Smooth muscle cell of bladder (primary cell): ENCODE measurements at places on chromosomes 12 and 14. TPM values are rescaled to one million over a fixed set of nuclear protein-coding genes. Genes with fewer than 3 reads are reported as not detected.

Gene GRIP1
- under 0.01 and 0.65 TPM in 2 replicates for total RNA-seq

Gene SCAF11
- total RNA-seq = 33.6 and 39.2 TPM in 2 replicates

Gene RPGRIP1
- total RNA-seq = not detected in 2 replicates

Gene CIDEB
- total RNA-seq = 1.00 and 1.8 TPM in 2 replicates

Gene AQP2
- total RNA-seq = not detected in 2 replicates

Gene CDH24
- total RNA-seq = 3.3 and 6.2 TPM in 2 replicates

Gene PYGL
- total RNA-seq = 78.5 and 100 TPM in 2 replicates

Gene TDRD9
- 0.37 and 0.57 TPM in 2 replicates for total RNA-seq

Gene CARMIL3
- total RNA-seq = under 0.01 TPM in 2 replicates

Gene ADAMTS20
- under 0.01 TPM in 1 of 2 replicates, not detected in the other for total RNA-seq
